ENCODE measurements at places on chromosomes 5 and 9.

DNA sequence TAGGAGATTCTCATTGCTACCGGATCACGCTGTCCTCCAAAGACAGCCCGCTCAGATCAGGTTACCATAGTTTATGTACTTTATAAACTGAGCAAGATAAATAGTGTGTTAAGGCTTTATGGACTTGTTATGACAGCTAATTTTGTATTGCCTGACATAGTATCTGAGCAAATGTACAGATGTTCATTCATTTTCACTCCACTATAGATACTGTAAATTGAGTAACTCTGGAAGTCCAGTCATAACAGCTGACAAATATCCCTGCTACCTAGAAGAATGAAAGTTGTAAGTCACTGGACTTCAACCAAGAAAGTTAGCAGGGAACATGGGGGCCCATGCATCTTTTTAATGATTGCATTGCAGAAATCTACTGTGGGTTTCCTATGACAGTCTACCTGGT lies 292.4 kb upstream of the ADAMTS16 start:
- H3K27me3 ChIP-seq, result no peaks in the 10 kb centered on the region
- no peak overlapping the region for H3K4me3 ChIP-seq
- H3K4me1 ChIP-seq, result no peaks in the 10 kb centered on the region
- no peaks in the 10 kb centered on the region for H3K36me3 ChIP-seq

- no peaks in the 10 kb centered on the region for H3K36me3 ChIP-seq
- no peak overlapping the region for H3K27ac ChIP-seq
- H3K4me3 ChIP-seq, result no peak overlapping the region
Observed at GRCh38 chr5:163773226-163773625, 267.8 kb downstream of the MAT2B start.

DNA sequence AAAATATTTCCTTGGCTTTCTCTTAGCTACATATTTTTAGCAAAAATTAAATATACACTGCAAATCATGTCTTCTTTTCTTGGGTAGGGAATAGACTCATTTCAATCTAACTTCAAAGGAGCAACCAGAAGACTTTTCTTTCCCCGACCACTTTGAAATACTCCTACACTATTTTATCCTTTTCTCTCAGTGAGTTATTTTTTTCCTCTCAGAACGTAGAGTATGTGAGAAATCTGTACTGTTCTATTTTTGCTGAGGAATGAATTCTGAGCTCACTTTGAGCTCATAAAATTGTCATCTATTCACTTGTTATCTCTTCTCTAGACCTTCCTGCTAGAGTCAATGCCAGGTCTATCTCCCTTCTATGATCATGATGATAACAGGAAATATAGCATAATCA lies 22.2 kb upstream of the DAPK1 start:
- DNase-seq, result no peak
- H3K27ac ChIP-seq, result no peak overlapping the region
- no peak overlapping the region for H3K4me3 ChIP-seq
- H3K4me1 ChIP-seq, result no peaks in the 10 kb centered on the region
- no peaks in the 10 kb centered on the region for H3K27me3 ChIP-seq

DNA sequence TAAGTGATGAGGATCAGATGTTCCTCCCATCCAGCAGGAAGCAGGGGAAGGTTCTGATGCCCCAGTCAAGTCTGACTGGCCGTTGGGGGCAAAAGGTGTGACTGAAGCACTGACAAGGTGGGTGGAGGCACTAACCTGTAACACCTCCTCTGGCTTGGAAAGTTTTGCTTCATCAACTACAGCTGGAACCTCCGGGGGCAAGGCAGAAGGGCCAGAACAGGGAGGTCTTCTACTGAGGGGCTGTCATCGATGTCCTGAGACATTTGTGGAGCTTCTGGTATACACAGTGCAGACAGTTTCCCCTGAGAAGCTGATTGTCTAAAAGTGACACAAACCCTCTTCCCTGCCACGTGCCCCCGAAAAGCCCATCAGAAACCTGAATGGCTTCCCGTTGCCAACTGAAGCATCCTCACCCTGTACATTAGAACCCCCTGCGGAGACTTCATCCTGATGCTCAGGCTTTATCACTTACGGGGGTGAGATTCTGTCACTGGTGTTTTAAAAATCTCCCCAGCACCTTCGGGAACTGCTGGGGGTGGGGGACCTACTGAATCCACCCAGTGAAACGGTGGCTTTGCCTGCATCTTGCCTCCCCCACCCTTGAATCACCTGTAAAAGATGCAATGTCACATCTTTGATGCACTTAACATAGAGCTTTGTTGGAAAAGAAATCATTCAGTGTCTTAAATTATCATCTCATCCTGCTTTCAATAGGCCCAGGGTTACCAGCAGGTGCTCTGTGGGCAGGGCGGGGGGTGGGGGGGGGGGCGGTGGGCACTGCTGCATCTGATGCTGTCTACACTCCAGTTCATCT lies 24.6 kb downstream of the TRAF1 start:
- no peak for DNase-seq
- no peak overlapping the region for H3K4me3 ChIP-seq
- H3K27me3 ChIP-seq, result peaks cover 9% of the 10 kb centered on the region
- H3K4me1 ChIP-seq, result no peaks in the 10 kb centered on the region

DNA sequence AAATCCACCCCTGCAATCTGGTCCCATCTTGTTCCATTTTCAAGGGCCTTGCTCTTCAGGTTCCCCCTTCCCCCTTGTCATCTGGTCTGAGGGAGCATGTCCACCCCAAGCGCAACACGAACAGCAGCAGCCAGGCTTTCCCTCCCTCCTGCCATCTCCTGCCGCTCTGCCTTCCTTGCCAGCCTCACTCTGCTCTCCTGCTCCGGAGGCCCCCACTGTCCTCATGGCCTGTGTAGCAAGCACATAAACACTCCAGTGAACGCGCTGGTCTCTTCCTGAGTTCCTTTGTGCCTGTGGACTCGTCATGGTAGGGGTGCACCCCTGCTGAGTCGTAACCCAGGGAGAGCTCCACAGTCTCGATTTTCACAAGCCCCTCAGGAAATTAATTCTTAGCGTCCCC lies 29.9 kb downstream of the TENT4A start:
- no peaks in the 10 kb centered on the region for H3K4me1 ChIP-seq
- no peak overlapping the region for H3K27ac ChIP-seq
- H3K27me3 ChIP-seq, result no peaks in the 10 kb centered on the region
- DNase-seq, result no peak
- H3K4me3 ChIP-seq, result no peak overlapping the region

- peak; percentile 9 for DNase-seq
- H3K36me3 ChIP-seq, result no peaks in the 10 kb centered on the region
- H3K27ac ChIP-seq, result no peak overlapping the region
- H3K27me3 ChIP-seq, result no peaks in the 10 kb centered on the region
Observed at GRCh38 chr5:8756498-8757084, 789.3 kb downstream of the SEMA5A start.

GRCh38 chr9:32551276-32552051 lies 663 bp upstream of the SMIM27 start:
- H3K4me1 ChIP-seq, result peaks cover 8% of the 10 kb centered on the region
- H3K4me3 ChIP-seq, result peak overlapping the region; percentile 91
- peak overlapping the region; percentile 94 for H3K27ac ChIP-seq
- H3K27me3 ChIP-seq, result no peaks in the 10 kb centered on the region

GRCh38 chr5:159163027-159163700 lies 46.2 kb downstream of the RNF145 start:
- peaks cover 15% of the 10 kb centered on the region for H3K4me1 ChIP-seq
- DNase-seq, result no peak
- H3K27me3 ChIP-seq, result no peaks in the 10 kb centered on the region
- no peak overlapping the region for H3K4me3 ChIP-seq
- H3K36me3 ChIP-seq, result peaks cover 44% of the 10 kb centered on the region

- no peak for DNase-seq
- H3K36me3 ChIP-seq, result no peaks in the 10 kb centered on the region
Observed at GRCh38 chr5:60740322-60740721, 40.4 kb upstream of the DEPDC1B start.

DNA sequence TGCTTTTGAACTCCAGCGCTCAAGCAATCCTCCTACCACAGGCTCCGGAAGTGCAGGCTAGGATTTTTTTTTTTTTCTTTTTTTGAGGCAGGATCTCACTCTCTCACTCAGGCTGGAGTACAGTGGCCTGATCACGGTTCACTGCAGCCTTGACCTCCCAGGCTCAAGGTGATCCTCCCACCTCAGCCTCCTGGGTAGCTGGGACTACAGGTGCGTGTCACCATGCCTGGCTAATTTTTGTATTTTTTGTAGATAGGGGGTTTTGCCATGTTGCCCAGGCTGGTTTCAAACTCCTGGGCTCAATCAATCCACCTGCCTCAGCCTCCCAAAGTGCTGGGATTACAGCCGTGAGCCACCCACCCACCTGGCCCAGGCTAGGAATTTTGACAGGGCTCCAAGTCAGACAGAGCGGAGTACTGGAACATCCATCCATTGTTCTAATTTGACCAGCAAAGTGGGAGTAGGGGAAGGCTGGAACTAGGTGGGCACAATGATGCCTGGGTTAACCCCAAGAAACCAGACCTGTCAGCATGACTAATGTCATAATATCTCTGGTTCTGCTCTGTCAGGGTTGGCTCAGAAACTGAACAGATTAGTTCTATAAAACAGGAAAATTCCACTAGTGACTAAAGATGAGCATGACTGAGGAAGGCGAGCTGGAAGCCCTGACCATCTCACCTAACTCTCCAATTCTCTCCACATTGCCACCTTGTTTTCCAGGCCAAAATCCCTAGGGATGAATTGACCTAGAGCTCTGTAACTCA lies 9.2 kb downstream of the ZBTB5 start:
- no peak for DNase-seq
- H3K27ac ChIP-seq, result no peak overlapping the region

- H3K4me3 ChIP-seq, result no peak overlapping the region
- DNase-seq, result no peak
- H3K36me3 ChIP-seq, result no peaks in the 10 kb centered on the region
- H3K4me1 ChIP-seq, result no peaks in the 10 kb centered on the region
- H3K27me3 ChIP-seq, result no peaks in the 10 kb centered on the region
Observed at GRCh38 chr9:103839197-103839596, 254.9 kb upstream of the SMC2 start.

GRCh38 chr5:79746642-79747569 lies 57.3 kb downstream of the CMYA5 start:
- no peak overlapping the region for H3K27ac ChIP-seq
- no peaks in the 10 kb centered on the region for H3K4me1 ChIP-seq
- no peak for DNase-seq
- no peak overlapping the region for H3K4me3 ChIP-seq

GRCh38 chr9:78666818-78667414 lies 370.0 kb downstream of the PSAT1 start:
- H3K4me3 ChIP-seq, result no peak overlapping the region
- H3K27ac ChIP-seq, result no peak overlapping the region
- DNase-seq, result no peak

DNA sequence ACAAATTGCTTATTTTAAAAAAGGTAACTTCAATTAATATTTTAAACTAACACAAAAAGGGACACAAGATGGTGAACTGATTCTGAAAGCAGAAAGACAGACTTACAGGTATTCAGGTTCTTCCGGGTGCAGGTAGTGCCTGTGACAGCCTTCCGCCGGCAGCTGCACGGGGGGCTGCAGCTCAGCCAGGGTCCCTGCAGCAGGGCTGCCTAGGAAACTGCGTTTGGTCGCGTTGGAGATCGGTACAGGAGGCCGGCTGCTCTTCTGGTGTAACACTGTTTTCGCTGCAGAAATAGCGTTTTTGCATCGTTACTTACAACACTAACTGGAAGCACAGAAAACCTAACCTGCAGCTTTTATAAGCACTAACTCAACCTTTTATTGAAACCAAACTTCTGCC lies 80.0 kb downstream of the CAMSAP1 start:
- H3K27me3 ChIP-seq, result no peaks in the 10 kb centered on the region
- no peak overlapping the region for H3K27ac ChIP-seq
- H3K4me3 ChIP-seq, result no peak overlapping the region
- no peaks in the 10 kb centered on the region for H3K4me1 ChIP-seq
- DNase-seq, result no peak
- peaks cover 14% of the 10 kb centered on the region for H3K36me3 ChIP-seq

DNA sequence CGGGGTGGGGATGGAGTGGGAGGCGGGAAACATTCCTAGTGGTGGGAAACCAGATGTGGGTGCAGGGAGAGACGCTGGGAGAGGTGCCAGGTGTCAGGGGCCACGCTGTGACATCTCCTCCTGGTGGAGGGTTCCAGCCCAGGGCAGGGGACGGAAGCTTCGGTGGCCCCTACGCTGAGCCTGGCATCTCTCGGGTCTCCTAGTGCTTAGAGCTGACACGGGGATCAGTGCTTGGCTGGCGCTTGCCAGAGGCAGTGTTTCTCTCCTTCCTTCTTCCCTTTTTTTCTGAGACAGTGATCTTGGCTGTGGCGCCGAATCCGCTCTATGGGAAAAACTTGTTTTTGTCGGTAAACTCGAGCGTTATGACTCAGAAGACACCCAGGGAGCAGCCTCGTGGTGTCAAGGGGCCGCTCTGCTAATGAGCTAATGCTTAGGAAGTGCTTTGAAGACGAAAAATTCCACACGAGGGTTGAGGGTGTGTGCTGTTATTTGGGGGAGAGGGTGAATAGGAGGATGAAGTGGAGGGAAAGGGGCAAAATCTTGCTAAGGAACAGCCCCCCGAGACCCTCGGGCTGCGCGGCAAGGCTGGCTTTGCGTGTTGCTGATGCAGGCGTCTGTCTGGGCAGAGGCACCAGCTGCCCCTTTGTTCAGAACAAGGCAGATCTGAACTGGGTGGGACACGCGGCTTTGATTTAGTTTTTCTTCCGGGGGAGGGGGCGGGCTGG lies 20.4 kb upstream of the IER5L start:
- H3K4me3 ChIP-seq, result no peak overlapping the region
- peaks cover 12% of the 10 kb centered on the region for H3K27me3 ChIP-seq
- DNase-seq, result no peak
- no peaks in the 10 kb centered on the region for H3K4me1 ChIP-seq

GRCh38 chr9:80509358-80509757 lies 937.6 kb downstream of the TLE4 start:
- no peak for DNase-seq
- H3K4me1 ChIP-seq, result no peaks in the 10 kb centered on the region
- no peak overlapping the region for H3K4me3 ChIP-seq
- no peaks in the 10 kb centered on the region for H3K27me3 ChIP-seq
- H3K27ac ChIP-seq, result no peak overlapping the region

DNA sequence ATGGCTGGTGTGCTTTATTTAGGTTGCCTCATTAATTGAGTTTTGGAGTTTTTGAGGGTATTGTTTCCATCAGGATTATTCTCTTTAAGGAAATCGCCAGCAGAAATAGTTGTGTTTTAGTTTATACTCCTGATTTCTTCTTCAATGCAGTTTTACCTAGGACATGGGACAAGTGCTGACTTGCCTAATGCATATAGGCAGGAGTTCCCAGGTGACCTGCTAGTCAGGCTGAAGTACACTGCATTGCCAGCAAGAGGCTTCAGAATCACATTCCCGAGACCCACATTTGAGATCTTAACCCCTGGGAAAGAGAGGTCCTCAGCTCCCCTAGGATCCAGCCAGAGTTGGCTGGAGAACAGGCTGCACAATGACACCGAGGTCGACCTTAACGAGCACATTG lies 1.5 kb upstream of the OR1N2 start:
- DNase-seq, result no peak
- no peaks in the 10 kb centered on the region for H3K36me3 ChIP-seq
- no peak overlapping the region for H3K4me3 ChIP-seq
- no peaks in the 10 kb centered on the region for H3K4me1 ChIP-seq
- H3K27ac ChIP-seq, result no peak overlapping the region

GRCh38 chr9:73615557-73615956 lies 463.9 kb downstream of the ANXA1 start:
- no peak overlapping the region for H3K27ac ChIP-seq
- no peaks in the 10 kb centered on the region for H3K4me1 ChIP-seq
- no peak overlapping the region for H3K4me3 ChIP-seq
- H3K36me3 ChIP-seq, result no peaks in the 10 kb centered on the region

GRCh38 chr9:71767776-71768321 lies 464 bp downstream of the CEMIP2 start:
- H3K27me3 ChIP-seq, result no peaks in the 10 kb centered on the region
- no peak for DNase-seq
- peak overlapping the region; percentile 94 for H3K27ac ChIP-seq
- H3K36me3 ChIP-seq, result peaks cover 57% of the 10 kb centered on the region
- H3K4me1 ChIP-seq, result peaks cover 19% of the 10 kb centered on the region
- peak overlapping the region; percentile 97 for H3K4me3 ChIP-seq

Data from Calu3 (cell line).